ENCODE measurements at places on chromosomes 1 and 21.

GRCh38 chr1:20723537-20724363 is 5.9 kb upstream of the KIF17 start:
- no peak for DNase-seq

GRCh38 chr21:28308516-28308915 is 684.2 kb downstream of the LTN1 start:
- no peak for DNase-seq

DNA sequence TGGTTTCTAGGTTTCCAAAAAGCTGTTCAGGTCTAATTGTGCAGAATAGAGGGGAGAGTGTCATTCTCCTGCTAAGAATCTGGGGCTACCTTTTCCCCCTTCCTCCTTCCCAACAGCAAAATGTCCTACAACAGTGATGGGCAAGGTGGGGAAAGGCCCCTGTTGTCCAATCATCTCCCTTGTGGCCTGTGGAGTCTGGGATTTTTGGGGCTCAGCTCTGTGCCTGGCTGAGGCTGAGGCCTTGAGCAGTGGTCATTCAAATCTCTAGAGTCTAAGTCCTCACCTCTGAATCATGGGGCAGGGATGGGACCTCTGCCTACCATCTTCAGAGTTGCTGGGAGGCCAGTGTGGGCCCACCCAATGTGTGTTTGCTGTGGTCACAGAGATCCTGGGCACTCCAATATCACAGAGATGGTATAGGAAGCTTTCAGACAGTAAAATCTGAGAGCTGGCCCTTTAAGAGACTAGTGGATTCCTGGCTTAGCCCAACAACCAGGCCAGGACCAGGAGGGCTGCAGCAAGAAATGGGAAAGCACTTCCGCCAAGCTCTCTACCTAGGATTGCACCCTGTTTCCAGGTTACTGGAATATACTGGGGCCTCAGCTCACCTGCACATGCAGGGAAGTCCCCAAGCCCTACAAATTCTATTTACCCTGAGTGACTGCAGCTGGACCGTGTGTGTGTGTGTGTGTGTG is 28.5 kb upstream of the TENT5C start:
- DNase-seq, result no peak

- DNase-seq, result no peak
Observed at GRCh38 chr1:116163533-116163932, 52.3 kb downstream of the MAB21L3 start.

DNA sequence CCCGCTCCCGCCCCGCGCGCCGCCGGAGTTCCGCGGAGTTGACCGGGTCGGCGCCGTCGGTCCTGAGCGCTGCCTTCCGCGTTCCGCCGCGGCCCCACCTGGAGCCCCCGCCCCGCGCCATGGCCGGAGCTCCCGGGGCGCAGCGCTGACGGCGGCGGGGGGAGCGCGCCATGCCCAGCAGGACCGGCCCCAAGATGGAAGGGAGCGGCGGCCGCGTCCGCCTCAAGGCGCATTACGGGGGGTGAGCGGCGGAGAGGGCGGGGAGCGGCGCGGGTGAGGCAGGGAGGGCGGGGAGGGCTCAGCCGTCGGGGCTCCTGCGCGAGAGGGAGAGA is 216 bp downstream of the PRKCZ start:
- DNase-seq, result no peak

DNA sequence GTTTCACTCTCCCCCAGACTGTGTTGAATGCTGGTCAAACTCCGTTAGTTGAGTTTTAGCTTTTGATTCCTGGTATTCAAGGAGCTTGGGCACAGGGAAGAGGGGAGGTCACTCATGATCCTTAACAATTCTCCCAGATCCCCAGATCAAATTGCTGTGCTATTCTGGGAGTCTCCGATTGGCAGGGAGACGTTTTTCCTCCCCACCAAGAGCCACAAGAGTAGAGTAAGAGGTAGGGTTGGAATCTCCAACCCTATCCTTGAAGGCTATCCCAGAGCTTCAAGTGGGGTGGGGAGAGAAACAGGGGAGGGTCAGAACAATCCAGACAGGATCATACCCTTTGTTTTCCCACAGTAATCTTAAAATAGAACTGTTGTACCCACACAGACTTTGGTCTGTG is 576 bp upstream of the TPM3 start:
- DNase-seq, result no peak

- no peak for DNase-seq
Observed at GRCh38 chr1:7564137-7564536, 207.0 kb upstream of the VAMP3 start.
